ENCODE measurements at places on chromosomes 2 and 18. TPM values are rescaled to one million over a fixed set of nuclear protein-coding genes. Genes with fewer than 3 reads are reported as not detected.

- DNase-seq: no peak
These were observed 23.8 kb downstream of the WDR75 start for GRCh38 chr2:189465076-189465475.

Gene CTAGE1
- polyA plus RNA-seq: 0.11 TPM

Gene IL1R2
- polyA plus RNA-seq: 0.70 TPM

DNA sequence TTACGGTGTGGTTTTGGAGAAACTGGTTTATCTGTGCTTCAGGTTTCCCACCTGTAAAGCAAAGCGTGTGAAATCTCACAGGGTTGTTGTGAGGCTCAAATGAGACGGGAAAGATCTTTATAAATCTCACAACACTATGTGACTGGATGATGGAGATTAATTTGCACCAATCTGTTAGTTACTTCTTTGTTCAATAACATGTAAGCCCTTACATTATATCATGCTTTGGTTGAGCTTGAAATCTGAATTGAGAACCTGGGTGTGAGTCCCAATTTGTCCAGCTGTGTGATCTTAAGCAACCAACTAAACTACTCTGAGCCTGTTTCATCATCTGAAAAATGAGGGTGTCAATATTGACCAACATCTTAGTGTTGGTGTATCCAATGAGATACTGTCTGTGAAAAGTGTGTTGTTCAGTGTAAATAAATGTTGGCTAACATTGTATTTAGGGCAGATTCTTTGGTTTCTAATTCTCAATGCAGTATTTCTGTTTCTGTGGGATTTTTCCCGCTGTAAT, 741 bp upstream of the GCKR start:
- no peak for DNase-seq

DNA sequence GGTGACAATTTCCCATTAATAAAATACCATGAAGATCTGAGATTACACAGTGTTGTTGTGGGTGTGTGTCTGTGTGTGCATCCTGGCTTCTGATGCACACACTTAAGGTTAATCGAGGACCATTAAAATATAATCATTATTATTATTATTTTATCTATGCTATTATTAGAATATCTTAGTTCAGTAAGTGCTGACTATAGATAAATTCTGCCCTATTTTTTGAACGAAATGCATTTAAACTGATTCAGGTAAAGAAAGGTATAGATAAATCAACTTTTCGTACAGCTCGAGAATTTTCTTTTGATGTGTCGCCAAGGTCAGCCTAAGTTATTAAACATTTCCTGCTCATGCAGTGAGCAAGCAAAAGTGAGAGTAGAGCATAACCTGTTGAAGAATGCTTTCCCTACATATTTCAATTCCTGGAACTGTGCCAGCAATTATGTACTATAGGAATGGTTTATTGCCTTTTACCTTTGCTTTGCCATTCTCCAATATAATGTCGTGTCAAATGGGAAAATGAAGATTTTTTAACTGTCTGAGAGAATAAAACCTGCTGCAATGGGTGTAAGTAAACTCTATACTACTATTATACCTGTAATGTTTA, 25.8 kb downstream of the KCNJ3 start:
- DNase-seq: no peak

- no peak for DNase-seq
These were observed 13.4 kb downstream of the PPP1R7 start for GRCh38 chr2:241163601-241164118.

DNA sequence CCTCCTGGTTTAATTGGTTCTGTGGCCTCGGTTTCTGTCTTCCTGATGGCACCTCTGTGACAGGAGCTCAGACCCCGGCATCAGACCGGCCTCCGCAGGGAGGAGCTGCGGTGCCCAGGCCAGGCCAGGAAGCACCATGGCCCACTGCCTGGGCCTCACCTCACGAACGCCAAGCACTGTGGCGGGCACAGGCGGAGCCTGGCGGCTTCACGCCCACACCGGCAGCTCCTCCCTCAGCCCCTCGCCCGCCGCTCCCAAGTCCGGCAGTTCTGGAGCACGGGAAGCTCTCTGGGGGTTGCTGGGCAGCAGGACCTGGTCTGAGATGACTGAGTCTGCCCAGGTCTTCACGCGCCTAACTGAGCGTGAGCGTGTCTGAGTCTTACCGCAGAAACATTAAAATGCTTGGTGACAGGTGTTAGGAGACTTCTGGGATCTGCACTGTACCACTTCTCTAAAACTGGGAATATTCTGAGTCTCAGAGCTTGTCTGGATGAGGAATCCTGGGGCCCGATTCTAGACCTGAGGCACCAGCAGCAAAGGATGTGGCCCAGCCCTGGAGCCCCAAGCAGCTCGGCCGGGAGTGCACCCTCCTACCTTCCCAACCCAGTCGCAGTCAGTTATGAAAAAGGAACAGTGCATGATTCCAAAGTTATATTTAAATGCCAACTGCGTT, 21.9 kb downstream of the RTP5 start:
- no peak for DNase-seq
